ENCODE measurements at places on chromosomes 7 and 10.

DNA sequence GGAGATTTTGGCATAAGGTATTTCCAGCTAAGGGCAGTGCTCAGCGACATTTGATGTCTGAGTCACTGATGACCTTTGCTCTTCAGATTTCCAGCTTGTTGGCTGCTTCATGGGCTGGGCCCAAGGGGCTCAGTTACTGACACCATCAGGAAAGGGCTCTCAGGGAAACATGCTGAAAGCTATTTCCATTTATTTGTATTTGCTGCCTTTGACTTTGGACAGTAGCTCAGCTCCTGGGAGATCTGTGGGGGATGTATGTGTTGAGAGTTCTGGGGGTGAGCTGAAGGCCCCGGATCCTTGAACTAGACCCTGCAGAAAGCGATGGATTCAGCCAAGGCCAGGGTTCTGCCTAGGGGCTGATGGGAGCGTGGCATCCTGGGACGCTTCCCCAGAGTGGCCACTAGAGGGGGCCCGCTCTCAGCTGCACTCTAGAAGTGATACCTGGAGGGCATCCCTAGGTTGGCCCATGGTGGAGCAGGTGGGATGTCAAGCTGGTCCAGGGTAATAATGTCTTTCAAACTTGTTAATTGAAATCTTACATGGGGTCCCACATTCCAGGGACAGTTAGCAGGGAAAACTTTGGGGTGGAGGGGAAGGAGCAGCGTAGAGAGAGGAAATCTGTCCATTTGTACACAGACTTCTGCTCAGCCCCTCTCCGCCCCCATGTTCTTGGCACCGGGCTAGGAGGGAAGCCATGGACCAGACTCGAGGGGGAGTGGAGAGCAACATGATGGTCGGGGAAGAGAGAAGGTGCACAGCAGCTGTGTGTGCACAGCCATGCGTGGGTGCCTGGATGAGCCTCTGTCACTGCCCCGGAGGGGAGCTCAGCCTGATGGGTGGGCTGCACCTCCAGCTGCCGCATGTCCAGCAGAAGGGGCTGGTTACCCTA lies 3.0 kb upstream of the BTBD16 start:
- peak; percentile 56 for DNase-seq

DNA sequence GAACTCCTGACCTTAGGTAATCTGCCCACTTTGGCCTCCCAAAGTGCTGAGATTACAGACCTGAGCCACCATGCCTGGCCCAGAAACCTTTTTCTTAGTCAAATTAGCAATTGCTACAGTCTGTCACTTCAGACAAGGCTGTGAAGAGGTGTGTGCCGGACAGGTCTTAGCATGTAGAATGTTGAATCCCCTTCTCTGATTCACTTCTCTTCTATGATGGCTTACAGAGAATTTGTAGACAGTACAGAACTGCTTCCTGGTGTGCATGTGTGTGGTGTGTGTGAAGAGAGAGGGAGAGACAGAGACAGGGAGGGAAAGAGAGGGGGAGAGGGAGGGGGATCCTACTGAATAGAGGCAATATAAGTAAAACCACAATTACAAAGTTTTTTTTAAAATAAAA lies 150.4 kb downstream of the PARD3 start:
- no peak for DNase-seq

DNA sequence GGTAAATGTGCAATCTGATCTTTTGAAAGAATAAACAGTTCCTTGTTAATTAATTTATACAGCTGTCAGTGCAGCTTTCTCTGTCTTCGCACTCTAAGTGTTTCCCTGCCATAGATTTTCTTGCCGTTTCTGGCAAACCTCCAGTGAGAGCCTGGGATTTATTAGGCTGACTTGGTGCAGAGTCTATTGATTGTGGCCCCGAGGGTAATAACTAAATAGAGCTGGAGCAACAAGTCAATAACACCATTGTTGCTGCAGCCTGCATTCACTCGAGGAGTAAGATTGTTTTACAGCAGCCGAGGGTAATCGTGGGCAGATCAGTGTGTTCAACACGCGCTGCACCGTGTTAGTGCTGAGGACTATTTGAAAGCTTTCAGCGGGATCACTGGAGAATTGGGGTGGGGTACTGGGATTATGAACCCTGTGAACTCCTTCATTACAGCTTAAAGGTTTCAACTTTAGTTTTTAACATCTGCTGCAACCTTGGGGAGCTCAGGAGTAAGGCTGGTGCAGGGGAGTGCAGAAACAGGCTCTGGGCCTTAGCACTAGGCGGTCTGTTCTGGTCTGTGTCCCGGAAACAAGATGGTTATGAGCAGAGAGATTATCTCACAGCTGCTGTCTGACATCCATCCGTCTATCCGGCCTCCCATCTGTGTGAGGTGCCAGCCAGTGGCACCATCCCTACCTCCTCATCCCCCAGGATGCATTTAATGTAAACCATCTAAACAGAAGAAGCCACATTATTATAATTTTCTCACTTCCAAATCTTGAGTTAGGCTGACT lies 174.0 kb upstream of the TCF7L2 start:
- DNase-seq: no peak

- DNase-seq: no peak
Measured at GRCh38 chr10:21754410-21755011, 220.5 kb downstream of the MLLT10 start.

DNA sequence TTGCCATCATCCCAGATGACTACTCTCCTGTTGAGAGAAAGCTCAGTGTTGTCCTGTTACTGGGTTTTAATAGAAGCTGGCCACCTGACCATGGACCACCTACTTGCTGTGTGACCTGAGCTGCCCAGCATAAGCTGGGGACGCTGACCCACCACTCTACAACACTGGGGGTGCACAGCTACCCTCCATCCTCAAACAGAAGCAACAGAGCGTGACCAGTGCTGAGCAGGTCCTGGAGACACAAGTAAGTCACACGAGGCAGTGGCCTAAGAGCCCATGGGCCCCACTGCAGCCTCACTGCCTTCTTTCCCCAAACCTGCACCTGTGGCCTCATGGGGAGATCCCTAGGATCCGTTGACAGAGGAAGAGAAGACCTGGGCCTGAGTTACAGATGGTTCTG lies 198.6 kb upstream of the ADARB2 start:
- DNase-seq: no peak

DNA sequence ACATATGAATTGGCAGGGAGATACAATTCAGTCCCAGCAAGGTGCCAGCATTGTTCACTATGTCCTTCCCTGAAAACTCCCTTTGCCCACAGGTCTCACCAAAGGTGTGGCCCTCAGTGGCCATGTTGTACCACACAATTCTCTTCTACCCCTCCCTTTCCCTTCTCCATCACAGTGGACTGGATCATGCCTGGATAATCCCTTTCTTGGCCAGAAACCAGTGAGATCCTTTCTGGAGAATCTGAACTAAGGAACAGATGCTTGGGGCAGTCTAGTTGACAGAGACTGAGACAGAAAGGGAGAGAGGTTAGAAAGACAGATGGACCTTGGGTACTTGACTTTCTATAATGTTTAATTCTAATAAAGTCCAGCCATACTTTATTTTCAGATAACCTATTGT lies 9.5 kb downstream of the NMT2 start:
- DNase-seq: no peak

- DNase-seq: no peak
Measured at GRCh38 chr10:89120931-89121763, 86.0 kb downstream of the CH25H start.

GRCh38 chr10:96904648-96905047 lies 72.5 kb downstream of the LCOR start:
- DNase-seq: no peak

DNA sequence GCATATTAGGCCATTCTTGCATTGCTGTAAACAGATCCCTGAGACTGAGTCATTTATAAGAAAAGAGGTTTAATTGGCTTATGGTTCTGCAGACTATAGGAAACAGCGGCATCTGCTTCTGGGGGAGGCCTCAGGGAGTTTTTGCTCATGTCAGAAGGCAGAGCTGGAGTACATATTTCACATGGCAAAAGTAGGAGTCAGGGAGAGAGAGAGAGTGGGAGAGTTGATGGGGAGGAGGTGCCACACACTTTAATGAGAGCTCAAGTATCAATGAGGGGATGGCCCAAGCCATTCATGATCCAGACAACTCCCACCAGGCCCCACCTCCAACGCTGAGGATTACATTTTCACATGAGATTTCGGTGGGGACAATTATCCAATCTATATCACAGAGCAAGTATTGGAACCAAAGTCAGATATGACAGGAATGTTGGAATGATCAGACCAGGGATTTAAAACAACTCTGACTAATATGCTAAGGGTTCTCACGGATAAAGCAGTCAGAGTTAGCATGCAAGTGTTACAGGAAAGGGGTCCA lies 795.3 kb upstream of the CELF2 start:
- no peak for DNase-seq

GRCh38 chr7:27602766-27603165 lies 59.9 kb downstream of the HIBADH start:
- no peak for DNase-seq

- no peak for DNase-seq
Measured at GRCh38 chr10:52818019-52818418, 45.4 kb upstream of the MBL2 start.

DNA sequence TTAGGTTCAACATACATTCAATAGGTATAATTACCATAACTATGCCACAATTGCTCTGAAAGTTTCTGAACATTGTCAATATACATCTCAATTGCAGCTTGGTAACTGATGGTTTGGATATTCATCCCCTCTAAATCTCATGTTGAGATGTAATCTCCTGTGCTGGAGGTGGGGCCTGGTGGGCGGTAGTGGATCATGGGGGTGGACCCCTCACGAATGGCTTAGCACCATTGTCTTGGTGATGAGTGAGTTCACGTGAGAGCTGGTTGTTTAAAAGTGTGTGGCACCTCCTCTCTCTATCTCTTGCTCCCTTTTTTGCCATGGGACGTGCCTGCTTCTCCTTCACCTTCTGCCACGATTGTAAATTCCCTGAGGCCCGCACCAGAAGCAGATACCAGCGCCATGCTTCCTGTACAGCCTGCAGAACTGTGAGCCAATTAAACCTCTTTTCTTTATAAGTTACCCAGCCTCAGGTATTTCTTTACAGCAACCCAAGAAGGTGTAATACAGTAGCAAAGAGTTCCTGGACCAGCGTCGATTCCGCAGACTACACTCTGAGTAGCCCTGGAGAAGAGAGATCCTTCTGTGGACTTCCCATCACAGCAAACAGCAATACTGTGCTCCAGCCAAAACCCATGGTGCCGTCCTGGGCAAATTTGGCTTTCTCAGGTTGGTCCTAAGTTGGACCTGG lies 83.8 kb upstream of the GRB10 start:
- DNase-seq: no peak

- no peak for DNase-seq
Measured at GRCh38 chr7:70717553-70718329, 414.2 kb upstream of the GALNT17 start.

Measured in liver (tissue), 10 donors.